T-helper 17 cell (primary cell): ENCODE measurements at places on chromosomes 16 and 17.
A peak's percentile ranks its signal among the peaks of the same experiment; 100 is the strongest.

DNA sequence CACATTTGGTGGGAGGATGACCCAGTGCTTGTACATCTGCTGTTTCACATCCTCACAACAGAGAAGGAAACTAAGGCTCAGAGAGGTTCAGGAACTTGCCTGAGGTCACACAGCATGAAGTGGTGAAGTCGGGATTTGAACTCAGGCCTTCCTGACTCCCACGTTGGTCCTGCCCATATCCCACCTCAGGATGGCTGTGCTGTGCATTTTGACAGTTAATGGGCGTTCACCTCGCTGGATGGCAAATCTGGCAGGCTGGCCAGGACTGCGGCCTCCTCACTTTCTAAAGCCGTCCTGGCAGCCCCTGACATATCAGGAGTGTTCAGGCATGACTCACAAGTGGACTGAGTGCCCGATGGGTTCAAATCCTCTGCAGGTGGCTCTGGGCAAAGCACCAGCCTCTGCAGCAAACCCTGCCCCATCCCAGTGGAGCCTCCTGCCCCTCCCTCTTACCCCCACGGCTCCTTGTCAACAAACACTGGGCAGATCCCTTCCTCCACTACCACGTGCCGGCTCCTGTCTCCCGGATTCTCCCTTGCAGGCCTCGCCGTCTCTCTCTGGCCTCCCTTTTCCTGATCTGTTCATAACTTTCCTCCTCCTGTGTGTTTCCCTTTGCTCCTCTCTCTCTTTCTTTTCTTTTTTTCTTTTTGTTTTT, 29.2 kb downstream of the SOCS3 start:
- DNase-seq = no peak

- DNase-seq = no peak
Measured at GRCh38 chr17:63278728-63279442, 167.2 kb downstream of the CYB561 start.

DNA sequence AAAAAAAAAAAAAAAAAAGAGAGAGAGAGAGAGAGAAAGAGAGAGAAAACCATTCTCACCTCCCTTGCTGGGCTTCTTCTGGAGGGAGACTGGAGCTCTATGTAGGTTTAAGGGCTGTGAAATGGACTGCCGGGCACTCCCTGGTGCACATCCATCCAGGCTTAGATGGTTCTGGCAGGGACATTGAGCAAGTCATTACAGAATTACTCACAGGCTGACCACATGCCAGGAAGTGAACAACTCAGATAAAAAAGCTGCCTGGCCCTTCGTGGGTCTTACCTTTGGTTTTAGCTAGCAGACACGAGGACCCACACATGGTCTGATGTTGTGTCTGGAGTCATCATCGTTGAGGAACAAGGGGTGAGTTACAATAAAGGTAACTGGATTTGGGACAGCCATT, 847.4 kb upstream of the EEF2KMT start:
- DNase-seq = no peak

- no peak for DNase-seq
Measured at GRCh38 chr17:4969047-4969550, 1.5 kb upstream of the SPAG7 start.

DNA sequence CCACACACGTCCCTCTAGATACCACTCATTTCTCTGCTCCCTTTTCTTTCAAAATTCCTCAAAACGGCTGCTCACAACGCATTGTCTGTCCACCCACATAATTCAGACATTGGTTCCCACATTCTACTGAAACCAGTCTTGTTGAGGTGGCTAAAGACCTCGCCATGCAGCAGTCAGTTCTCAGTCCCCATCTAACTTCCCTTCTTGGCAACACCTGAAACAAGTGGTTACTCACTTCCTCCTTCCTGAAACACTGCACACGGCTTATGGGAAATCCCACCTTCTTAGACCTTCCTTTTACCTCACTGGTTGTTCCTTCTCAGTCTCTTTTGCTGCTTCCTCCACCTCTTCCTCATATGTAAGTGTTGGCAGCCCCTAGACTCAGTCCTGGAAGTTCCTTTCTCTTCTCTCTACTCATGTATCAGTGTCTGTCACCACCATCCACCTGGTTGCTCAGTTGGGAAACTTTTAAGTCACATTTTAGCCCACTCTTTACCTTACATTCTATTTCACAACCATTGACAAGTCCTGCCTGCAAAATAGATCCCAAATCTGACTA, 277.1 kb downstream of the CEP112 start:
- no peak for DNase-seq

DNA sequence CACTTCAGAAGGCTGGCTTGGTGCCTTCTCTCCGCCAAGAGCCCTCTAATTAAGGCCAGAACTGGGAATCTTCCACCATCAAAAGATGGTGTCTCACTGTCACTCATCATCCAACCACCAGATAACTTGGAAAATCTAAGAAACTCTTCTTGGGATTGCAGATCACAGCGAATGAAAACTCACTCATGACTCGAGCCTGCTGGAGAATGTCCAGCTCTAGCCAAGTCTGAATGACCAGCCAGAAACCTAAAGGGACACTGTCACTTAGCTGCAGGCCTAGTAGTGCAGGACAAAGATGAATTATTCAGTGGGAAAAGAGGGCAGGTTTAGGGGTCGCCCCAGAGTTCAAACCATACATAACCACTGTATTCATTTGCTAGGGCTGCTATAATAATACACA, 107.8 kb downstream of the XYLT1 start:
- DNase-seq = no peak

- DNase-seq = no peak
Measured at GRCh38 chr17:13158494-13159240, 140.8 kb upstream of the ELAC2 start.

DNA sequence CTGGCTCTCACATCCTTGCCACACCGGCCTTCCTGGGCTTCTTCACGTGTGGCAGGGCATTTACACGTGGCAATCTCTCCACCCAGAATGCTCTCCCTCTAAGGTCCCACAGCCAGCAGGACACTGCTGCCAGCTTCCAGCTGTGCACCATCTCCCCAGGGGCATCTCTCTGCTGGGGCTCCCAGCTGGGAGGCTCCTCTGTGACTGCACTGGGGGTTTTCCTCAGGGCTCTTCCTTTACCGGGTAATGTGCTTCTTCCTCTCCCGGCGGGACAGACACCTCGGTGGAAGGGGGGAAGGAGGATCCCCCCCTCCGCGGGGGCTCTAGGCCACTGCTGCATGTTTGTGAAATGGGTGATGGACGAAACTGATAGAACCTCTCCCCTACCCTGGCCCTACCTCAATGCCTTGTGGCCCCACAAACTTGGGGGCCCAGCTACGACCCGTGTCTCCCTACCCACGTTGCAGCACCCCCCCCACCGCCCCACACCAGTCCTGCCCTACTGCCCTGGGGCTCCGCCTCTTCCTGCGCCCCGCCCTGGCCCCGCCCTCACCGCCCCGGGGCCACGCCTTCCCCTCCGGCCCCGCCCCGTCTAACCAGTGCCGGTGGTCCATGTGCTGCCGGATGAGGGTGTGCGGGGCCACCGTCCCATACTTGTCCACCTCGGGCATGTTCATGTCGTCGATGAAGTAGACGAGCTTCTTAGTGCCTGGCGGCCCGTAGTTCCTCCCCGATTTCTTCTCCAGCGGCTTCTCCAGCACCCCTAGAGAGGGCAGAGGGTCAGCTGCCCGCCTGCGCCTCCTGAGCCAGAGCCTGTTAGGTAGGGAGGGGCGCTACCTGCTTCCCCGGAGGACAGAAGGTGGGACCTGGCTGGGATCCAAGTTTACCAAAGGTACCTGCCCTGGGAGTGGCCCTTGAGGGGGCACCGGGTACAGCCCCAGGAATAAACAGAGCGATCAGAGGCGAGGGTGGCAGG, 92.6 kb downstream of the DNAH17 start:
- peak; percentile 44 for DNase-seq

- no peak for DNase-seq
Measured at GRCh38 chr16:60811051-60811608, 1225.1 kb downstream of the CDH8 start.

- DNase-seq = no peak
Measured at GRCh38 chr17:80108036-80108971, 6.9 kb downstream of the GAA start.

- no peak for DNase-seq
Measured at GRCh38 chr17:41773190-41773588, 13.3 kb downstream of the JUP start.
